ENCODE measurements at places on chromosomes 6 and 20.
A peak's percentile ranks its signal among the peaks of the same experiment; 100 is the strongest.

- DNase-seq = no peak
Observed at GRCh38 chr20:48223715-48224114, 438.4 kb upstream of the SULF2 start.

DNA sequence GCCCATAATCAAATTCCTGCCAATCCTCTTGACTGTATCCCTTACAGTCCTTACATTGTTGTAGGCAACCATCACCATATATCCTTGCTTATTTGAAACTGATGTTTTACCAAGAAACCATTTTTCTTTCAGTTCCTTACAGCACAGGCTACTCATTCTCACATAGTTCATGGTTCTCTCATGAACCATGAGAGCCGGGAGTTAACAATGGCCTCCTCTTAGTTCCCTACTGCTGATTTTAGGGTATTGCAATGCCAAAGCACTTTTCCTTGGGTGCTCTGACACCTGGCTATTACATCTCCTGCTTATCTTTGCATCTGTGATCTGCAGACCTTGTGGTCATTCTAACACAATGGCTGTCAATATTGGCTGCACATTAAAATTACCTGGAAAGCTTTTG, 133.4 kb downstream of the MYB start:
- no peak for DNase-seq

DNA sequence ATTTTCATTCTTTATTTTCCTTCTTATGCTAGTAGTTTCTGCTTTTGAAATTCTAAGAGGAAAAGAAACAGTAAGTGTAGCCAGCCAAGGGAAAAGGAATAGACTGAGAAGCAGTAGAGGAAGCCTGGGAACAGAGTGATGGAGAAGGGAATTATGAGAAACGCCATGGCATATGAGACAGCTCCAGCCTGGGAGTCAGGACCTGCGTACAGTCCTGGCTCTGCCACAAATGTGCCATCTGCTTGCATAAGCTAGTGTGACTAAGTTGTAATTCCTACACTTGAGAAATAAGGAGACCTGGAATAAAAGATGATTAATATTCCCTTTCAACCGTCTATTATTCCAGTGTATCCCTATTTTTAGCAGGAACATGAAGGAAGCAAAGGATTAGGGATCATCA, 47.5 kb downstream of the OSTM1 start:
- no peak for DNase-seq

GRCh38 chr6:159156089-159156488, 13.1 kb upstream of the FNDC1 start:
- no peak for DNase-seq

- DNase-seq = peak; percentile 65
Observed at GRCh38 chr6:39156801-39157200, 41.8 kb upstream of the SAYSD1 start.

GRCh38 chr6:21271428-21272155, 322.0 kb upstream of the SOX4 start:
- no peak for DNase-seq

DNA sequence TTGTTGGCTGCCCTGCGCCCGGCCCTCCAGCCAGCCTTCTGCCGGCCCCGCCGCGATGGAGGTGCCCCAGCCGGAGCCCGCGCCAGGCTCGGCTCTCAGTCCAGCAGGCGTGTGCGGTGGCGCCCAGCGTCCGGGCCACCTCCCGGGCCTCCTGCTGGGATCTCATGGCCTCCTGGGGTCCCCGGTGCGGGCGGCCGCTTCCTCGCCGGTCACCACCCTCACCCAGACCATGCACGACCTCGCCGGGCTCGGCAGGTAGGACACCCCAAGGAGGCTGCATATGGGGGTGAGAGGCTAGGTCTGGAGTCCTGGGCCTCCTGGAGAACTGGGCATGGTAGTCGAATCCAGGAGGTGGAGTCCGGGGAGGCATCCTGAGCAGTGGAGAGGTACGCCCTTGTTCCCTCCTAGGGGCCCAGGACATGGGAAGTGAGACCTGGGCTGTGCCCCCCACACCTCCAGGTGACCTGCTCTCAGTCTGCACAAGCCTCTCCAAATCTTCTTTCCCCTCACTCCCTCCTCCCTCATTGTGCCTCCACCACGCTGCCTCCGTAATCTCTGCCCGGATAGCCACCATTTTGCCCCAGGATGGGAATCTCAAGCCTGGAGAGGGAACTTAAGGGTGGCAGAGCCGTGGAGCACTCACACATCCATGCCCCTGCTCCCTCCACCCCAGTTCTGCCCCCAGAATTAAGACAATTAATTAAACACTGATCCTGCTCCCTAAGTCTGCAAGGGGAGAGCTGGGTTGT, 541 bp downstream of the CDC25B start:
- DNase-seq = peak; percentile 80

DNA sequence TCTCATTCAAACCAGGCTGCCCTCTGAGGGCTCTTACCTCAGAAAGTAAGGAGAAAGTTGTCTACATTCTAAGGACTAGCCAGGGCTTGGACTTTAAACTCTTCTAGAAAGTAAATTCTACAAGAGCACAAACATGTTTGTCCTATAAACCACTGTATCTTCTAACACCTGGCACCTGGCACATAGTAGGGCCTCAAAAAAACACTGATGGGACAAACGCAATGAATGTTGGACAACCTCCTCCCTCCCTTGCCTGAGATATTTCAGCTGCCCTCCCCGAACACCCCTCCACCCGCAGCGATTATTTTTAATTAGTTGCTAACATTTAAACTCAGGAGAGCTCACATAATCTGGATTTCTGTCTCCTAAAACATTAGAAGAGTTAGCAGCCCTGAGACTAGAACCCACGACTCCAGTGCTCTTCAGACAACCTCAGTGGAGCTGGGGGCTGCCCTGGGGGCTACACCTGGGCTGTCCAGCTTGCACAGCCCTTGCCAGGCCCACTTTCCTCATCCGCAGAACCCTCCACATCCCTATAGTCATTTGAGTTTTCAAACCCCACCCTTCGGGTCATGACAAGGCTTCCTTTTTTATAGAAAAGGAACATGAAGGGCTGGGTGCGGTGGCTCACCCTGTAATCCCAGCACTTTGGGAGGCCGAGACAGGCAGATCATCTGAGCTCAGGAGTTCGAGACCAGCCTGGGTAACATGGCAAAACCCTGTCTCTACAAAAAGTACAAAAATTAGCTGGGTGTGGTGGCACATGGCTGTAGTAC, 4.9 kb downstream of the HCK start:
- no peak for DNase-seq

DNA sequence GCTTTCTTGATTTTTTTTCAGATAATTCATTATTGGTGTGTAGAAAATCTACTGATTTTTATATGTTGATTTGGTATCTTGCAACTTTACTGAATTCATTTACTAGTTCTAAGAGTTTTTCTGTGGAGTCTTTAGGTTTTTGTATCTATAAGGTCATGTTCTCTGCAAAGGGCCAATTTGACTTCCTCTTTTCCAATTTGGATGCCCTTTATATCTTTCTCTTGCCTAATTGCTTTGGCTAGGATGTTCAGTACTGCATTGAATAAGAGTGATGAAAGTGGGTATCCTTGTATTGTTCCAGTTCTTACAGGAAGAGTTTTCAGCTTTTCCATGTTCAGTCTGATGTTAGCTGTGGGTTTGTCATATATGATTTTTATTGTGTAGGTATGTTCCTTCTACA, 14.4 kb upstream of the NKX2-4 start:
- no peak for DNase-seq

DNA sequence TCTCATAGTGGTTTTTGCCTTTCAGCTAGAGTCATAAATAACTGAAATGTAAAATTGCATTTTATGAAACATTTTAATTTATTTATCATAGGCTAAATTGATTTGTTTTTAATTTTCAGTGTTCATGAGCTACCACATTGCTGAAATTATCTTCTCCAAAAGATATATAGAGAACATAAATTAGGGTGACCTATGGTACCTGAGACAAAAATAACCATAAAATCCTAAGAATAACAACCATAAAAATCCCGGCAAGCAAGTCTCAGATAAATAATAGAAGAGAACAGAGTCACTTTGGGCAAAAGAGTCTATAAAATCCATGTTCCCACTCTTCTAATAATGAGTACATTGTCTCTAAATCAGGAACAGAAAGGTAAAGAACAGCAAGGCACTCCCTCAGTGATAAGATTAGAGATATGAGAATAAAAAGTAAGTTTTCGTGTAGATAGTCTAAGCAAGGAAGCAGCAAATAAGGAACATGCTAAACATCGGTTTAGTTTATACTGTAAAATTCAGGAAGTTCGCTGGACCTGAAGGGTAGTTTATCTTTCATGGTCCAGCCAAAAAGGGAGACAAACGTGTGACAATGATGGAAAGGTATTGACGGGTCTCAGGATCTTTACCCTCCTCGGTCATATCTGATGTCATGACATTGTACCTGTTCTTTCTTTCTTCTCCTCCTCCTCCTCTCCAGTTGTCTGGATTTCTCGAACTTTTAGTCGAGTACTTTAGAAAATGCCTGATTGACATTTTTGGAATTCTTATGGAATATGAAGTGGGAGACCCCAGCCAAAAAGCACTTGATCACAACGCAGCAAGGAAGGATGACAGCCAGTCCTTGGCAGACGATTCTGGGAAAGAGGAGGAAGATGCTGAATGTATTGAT, 117.6 kb downstream of the TMEM242 start:
- no peak for DNase-seq

DNA sequence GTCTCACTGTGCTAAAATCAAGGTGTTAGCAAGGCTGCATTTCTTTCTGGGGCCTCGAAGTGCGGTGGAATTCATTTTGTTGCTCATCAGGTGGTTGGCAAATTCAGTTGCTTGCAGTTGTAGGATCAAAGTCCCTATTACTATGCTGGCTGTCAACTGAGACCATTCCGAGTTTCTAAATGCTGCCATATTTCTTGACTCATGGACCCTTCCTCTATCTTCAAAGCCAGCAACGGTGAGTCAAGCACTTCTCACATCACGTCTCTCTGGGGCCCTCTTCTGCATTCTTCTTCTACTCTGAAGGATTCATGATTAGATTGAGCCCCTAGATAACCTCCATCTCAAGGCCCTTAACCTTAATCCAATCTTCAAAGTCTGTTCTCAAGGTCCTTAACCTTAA, 619.7 kb downstream of the HACE1 start:
- DNase-seq = no peak

- no peak for DNase-seq
Observed at GRCh38 chr6:150767571-150768018, 97.9 kb upstream of the MTHFD1L start.

GRCh38 chr6:16705081-16705993, 55.9 kb downstream of the ATXN1 start:
- no peak for DNase-seq

DNA sequence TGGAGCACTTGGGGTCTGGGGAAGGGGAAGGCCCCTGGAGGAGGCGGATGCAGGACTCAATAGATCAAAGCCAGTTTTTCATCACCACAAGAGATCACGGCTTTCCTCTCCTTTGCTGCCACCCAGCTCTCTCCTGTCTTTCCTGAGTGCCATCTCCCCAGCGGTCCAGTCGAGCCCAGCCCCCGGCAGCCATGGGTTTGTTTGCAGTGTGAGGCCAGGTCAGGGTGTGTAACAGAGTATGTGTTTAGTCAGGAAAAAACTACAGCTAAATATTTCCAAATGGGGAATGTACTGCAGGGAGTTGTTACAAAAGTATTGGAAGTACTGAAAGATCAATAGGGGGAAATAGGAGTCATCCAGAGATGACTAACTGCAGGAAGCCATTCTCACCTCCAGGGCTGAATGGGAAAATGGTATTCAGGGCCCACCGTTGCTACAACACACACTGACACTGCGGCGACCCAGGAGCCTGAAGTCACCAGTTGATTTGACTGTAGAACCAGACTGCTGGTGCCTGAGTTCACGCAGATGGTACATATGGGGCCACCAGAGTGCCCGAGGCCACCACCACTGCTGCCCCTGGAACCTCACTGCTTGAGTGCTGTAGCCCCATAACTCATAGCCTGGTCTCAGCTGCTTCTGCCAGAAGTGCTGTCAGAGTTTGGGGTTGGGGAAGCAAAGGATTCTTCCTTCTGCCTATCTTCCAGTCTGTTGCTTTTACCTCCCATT, 23.6 kb upstream of the FANCE start:
- no peak for DNase-seq

- DNase-seq = peak; percentile 77
Observed at GRCh38 chr6:70956451-70957283, at the start of gene B3GAT2. TSS of gene B3GAT2 (minus strand) at chr6:70957060. CDS start at chr6:70956429, 631 bp downstream.

DNA sequence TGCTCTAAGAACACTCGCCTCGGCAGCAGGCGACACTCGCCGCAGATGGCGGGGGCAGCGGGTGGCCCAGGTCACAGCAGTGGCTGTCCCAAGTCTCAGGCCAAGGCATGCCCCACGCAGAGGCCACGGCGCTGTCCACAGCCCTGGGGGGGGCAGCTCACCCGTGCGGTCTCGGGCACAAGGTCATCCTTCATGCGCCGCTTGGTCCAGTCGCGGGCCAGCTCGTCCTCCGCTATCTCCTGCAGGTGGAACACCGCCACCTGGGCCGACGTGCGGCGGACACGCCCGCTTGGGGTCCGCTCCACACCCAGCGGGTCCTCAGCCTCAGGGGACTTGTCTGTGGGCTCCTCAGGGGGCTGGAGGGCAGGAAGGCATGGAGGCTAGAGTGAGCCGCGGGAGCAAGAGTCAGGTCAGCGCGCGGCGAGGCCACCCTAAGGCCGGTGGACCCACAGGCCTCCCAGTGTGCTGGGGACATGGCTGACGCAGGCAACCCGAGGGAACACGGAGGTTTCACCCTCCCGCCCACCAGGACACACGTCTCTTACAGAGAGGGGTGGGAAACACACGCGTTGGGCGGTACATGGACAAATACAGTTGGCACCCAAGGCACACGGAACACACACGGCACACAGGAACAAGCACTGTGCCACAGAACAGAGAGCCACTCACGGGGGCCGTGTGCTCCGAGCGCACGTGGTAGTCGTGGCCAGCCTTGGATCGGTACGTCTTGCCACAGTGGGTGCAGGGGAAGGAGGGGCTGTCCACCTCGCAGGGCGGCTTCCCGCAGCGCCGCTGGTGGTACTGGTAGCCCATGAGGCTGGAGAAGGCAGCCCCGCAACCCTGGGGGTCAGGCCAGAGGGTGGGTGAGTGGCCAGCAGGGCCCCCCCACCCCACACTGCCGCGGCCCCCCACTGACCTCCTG, 6.5 kb upstream of the UCKL1 start:
- DNase-seq = no peak

GRCh38 chr6:135323202-135323668, 142.1 kb downstream of the MYB start:
- DNase-seq = no peak

DNA sequence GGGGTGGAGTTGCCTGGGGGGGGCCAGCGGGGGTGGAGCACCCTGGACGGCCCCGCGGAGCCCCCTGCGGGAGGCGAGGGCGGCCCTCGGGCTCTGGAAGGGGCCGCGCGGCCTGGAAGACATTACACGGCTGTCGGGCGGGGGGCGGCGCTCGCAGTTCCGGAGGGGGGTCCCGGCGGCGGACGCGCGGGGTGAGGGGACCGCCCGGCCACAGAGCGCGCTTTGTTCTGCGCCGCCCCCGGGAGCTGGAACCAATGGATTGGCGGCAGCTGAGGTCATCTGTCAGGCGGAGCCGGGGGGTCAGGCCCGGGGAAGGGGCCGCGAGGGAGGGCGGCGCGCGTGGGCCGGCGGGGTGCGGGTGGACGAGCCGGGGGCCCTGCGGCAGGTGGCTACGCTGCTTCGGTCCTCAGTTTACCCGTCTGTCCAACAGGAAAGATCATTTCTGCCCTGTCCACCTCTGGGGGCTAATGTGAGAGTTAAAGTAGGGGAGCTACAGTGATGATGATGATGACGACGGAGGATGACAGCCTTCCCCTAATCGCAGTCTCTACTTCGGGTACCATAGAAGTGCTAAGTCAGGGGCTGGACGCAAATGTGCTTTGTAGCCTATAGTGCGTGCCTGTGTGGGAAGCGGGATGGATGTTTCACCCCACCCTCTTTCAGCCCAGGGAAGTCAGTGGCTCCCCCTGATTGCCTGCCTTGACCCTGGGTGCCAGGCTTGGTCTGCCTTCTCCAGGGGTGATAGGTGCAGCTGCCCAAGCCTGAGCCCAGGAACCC, 10.4 kb downstream of the SRXN1 start:
- DNase-seq = no peak
